CD8-positive, alpha-beta T cell (primary cell): ENCODE measurements at places on chromosomes 5 and 9.

DNA sequence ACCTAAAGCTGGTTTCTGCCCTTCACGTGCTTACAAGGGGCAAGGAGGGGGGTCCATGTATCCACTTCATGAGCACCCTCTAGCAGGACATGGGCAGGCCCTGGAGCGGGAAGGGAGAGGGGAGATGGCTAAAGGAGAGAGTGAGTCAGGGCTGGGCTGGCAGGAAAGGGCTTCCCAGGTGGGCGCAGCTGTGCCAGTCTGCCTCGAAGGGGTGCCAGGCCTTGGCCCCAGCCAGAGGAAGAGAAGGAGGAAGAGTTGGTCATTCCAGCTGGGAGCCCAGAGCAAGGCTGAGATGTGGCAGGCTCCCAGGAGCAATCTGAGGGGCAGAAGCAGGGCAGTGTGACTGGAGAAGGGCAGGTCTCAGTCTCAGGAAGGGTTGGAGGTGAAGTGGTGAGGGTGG lies 24.7 kb downstream of the TRIM14 start:
- DNase-seq = no peak

- DNase-seq = no peak
These were observed 526 bp upstream of the CD14 start for GRCh38 chr5:140633501-140633900.

DNA sequence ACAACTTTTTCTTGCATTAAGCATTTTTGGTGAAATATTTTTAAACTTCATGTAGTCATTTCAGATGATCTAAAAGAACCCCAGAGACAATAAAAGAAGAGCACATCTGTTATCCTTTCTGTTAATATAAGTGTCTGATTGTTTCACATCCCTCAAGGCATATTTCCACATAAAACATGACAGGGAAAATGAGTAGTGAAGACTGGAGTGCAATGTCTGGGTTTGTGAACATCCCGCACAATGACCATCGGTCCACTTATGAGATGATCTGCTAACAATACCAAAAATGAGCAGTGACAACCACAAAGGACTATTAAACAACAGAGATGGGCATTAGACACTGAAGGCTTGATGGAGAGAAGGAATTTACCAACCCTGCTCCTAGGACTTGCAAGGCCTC lies 209.1 kb downstream of the NR2F1-AS1 start:
- no peak for DNase-seq

DNA sequence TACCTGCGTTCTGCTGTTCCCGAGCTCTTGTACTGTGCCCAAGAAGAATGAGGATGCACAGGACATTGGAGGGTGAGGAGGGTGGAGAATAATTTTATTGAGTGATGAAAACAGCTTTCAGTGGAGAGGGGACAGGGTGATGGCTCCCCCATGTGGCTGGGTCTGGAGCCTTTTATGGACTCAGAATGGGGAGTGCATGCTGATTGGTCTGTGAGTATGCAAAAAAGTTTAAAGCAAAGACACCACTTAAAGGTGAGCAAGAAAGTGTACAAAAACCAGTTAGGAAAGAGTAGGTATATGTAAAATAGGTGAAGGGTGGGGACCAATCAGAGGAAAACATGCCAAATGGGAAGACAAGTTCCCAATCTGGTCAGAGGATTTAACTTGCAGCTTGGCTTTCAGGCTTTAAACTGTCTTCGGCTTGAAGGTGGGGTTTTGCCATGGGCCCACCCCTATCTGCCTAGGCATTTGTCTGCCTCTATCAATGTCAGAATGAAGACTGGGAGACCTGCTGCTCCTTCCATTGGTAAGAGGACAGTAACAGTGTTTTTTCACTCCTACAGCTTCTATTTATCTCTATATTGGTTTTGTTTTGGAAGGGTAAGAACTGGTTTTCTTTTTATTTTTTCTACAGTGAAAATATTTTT lies 118.0 kb upstream of the RAI14 start:
- DNase-seq = no peak

DNA sequence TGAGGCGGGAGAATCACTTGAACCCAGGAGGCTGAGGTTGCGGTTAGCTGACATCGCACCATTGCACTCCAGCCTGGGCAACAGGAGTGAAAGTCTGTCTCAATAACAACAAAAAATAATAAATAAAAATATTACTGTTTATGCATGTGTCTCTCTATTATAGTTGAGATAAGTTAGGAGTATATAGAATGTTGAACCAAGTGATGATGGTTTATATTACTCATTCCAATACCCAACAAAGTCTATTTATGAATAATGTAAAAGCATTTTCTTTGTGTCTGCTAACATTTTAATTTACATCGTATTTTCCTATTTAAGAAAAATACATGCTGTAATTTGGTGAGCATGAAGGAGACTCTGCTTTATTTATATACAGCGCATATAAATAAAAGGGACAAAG lies 35.8 kb downstream of the CREBRF start:
- no peak for DNase-seq

- no peak for DNase-seq
These were observed 217.4 kb upstream of the ADAMTSL1 start for GRCh38 chr9:18256568-18256967.

GRCh38 chr9:114894609-114895433 lies 35.6 kb downstream of the TNFSF8 start:
- no peak for DNase-seq

GRCh38 chr9:16899606-16900005 lies 29.1 kb upstream of the BNC2 start:
- DNase-seq = no peak

- DNase-seq = no peak
These were observed 40.5 kb downstream of the BHMT start for GRCh38 chr5:79151942-79152671.

GRCh38 chr5:157989296-157989695 lies 130.4 kb upstream of the CLINT1 start:
- no peak for DNase-seq

DNA sequence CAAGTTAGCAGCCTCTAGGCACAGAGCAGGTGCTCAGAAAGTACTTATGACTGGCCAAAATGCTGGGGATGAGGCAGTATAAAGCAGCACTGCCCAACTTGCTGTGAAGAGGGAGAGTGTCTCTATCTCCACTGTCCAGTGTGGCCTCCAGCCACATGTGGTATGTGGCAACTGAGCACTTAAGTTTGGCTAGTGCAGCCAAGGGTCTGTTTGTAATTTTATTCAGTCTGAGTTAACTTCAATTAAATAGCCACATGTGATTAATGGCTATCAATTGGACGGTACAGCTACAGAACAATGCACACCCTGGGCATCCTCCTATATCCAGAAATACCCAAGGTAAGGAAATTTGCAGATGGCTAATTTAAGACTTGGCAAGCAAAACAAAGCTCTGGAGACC lies 26.9 kb downstream of the ROR2 start:
- no peak for DNase-seq
